Cardiac ventricle fibroblast (primary cell): ENCODE measurements at places on chromosomes 4 and X. TPM values are rescaled to one million over a fixed set of nuclear protein-coding genes. Genes with fewer than 3 reads are reported as not detected.

Gene CCDC149
- 8.5 and 10.5 TPM in 2 replicates for total RNA-seq

Gene SPANXA2
- not detected in 2 replicates for total RNA-seq

Gene FIP1L1
- 39.3 and 50.5 TPM in 2 replicates for total RNA-seq

Gene GPR119
- total RNA-seq = not detected in 2 replicates

Gene EXOC1
- 24.9 and 26.9 TPM in 2 replicates for total RNA-seq

Gene RNF150
- 0.25 and 0.54 TPM in 2 replicates for total RNA-seq

Gene SH2D1A
- not detected in 2 replicates for total RNA-seq

Gene MAGEA11
- not detected in 2 replicates for total RNA-seq

Gene RIPPLY1
- total RNA-seq = not detected in 2 replicates

Gene TCEAL6
- not detected in 2 replicates for total RNA-seq

Gene CFP
- total RNA-seq = 0.06 and 0.20 TPM in 2 replicates

Gene KIAA1210
- total RNA-seq = not detected in 2 replicates

Gene YY2
- total RNA-seq = 0.56 and 2.3 TPM in 2 replicates

Gene NMU
- not detected in 2 replicates for total RNA-seq

Gene ZNF711
- total RNA-seq = 0.24 and 0.31 TPM in 2 replicates

Gene SLC49A3
- 9.0 and 11.0 TPM in 2 replicates for total RNA-seq
